ENCODE measurements at places on chromosomes 16 and 17.
A peak's percentile ranks its signal among the peaks of the same experiment; 100 is the strongest.

GRCh38 chr17:79036181-79036580 lies 12.2 kb downstream of the C1QTNF1 start:
- no peak for DNase-seq

DNA sequence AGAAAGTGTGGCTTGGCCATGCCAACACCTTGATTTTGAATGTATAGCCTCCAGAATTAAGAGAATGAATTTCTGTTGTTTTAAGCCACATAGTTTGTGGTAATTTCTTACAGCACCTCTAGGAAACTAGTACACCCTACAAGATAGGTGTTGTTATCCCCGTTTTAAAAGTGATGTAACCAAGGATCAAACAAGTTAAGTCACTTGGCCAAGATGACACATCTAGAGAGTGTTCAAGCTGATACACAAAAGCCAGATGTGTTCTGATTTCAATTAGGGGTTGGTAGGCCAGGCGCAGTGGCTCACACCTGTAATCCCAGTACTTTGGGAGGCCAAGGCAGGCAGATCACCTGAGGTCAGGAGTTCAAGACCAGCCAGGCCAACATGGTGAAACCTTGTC lies 396.5 kb upstream of the SOX9 start:
- DNase-seq: no peak

DNA sequence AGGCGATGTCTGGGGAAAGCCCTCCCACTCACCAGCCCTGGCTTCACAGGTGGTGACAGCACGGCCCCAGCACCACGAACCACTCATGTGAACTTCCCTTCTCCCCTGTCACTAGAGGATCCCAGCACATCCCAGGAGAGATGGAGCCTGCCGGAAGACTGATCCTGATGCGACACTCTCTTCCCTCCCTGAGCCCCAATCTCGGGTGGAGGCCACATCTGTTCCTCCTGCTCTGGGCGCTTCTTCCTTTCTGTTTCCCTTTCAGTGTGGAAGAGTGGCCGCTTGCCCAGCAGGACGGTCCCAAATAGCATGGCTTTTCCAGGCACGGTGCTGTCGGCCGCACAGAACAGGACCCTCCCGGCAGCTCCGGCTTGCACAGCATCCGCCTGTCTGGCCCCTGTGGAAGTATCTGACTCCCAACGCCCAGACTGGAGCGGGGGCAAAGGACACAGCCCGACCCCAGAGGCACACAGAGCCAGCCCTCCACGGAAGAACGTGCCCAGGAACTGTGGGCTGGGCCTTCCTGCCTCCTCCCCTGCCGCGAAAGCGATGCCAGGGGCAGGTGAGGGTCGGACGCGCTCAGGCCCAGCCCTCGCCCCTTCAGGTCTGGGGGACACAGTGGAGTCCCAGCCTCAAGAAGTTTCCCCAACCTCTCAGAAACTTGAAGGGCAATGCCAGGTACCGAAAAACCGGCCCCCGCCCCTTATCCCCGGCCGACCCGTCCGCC lies 37.6 kb downstream of the CBFA2T3 start:
- no peak for DNase-seq

- no peak for DNase-seq
Measured at GRCh38 chr17:19365499-19365817, 2.9 kb upstream of the B9D1 start.

- DNase-seq: no peak
Measured at GRCh38 chr17:21525464-21526130, 149.4 kb downstream of the KCNJ12 start.

DNA sequence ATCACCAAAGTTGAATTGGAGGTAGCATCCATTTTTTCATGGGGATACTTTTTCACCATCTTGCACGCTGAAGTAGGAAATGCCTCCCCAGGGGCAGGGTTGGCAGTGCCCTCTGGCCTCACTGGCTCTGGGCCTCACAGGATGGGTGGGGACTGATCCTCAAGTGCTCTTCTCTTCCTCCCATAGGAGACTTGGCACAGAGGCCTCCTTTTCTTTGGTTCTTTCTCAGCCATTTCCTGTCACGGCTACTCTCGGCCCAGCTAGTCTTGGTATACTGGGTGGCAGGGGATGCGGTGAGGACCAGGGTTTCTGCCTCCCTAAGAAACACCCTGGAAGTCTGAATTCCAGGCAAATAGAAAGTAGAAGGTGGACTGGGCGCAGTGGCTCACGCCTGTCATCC lies 58.2 kb downstream of the PECAM1 start:
- DNase-seq: no peak

- peak; percentile 24 for DNase-seq
Measured at GRCh38 chr17:32876417-32877163, at the start of gene MYO1D. TSS of gene MYO1D (minus strand) at chr17:32877124. CDS start at chr17:32876872, 252 bp downstream.

DNA sequence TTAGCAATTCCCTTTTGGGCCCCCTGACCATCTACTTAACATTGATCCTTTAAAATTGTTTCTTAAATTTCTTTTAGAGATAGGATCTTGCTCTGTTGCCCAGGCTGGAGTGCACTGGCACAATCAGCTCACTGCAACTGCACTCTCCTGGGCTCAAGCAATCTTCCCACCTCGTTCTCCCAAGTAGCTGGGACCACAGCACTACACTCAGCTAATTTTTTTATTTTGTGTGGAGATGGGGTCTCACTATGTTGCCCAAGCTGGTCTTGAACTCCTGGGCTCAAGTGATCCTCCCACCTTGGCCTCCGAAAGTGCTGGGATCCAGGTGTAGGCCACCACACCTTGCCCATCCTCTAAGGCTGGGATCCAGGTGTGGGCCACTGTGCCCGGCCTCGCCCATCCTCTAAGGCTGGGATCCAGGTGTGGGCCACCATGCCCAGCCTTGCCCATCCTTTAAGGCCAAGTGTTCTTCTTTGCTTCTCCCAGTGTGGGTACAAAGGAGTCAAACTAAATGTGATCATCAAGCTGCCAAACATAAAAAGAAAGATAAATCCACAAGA lies 13.2 kb downstream of the C16orf95 start:
- DNase-seq: no peak
